ENCODE measurements at places on chromosomes 13 and 19.

- DNase-seq = no peak
Observed at GRCh38 chr19:44947041-44947581, 1.3 kb downstream of the APOC2 start.

DNA sequence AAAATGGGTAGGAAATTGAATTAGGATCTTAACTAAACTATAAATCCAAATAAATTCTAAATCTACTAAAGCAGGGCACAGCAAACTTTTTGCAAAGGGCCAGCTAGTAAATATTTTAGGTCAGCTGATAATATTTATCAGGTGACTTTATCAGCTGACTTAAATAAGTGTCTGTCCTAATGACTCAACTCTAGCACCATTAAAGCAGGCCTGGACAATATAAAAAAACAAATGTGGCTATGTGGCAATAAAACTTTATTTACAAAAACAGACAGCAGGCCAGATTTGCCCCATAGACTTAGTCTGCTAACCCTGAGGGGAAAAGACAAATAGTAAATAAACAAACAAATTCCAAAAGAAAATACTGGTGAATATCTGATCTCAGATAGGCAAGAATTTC is 27.7 kb upstream of the DOCK9 start:
- DNase-seq = no peak

DNA sequence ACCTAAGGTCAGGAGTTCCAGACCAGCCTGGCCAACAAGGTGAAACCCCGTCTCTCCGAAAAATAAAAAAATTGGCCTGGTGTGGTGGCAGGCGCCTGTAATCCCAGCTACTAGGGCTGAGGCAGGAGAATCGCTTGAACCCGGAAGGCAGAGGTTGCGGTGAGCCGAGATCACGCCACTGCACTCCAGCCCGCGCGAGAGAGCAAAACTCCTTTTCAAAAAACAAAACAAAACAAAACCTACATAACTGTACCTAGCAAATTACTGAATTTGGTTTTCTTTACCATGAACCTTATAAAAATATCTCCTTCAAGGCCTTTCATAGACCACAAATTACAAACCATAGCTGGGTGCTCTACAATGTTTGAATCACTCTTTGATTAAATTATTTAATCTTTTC is 760 bp downstream of the ZNF91 start:
- peak; percentile 35 for DNase-seq

GRCh38 chr13:43088093-43088511 is 64.7 kb downstream of the DNAJC15 start:
- no peak for DNase-seq

DNA sequence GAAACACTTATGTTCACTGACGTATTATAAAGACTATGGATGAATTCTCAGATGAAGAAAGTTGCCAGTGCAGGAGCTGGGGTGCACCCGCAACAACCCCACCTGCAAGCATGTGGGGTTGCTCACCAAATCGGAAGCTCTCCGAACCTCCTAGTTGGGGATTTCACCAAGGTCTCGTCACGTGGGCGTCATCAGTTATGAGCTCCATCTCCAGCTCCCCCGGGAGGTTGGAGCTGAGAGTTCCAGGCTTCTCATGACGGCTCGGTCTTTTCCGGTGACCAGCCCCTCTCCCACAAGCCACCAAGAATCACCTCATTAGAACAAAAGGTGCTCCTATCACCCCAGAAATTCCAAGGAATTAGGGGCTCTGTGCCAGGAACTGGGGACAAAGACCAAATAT is 46.1 kb upstream of the TUBGCP3 start:
- DNase-seq = no peak

DNA sequence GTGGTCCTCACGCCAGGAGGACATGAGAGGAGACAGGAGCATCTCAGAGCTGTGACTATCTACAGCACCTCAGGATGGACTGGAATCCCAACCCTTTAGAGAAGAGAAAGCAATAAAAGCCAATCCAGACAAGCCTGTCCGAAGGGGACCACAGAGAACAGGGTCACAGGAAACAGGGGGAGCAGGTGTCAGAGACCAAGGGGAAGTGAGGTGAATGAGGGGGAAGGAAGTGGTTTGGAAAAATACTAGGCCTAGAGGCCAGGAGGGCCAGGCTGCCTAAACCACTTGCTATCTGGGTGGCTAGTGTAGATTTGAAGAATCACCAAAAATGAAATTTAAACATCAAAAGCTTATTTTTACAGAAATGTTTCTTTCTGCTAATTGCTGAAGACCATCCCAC is 16.2 kb downstream of the TMTC4 start:
- no peak for DNase-seq

DNA sequence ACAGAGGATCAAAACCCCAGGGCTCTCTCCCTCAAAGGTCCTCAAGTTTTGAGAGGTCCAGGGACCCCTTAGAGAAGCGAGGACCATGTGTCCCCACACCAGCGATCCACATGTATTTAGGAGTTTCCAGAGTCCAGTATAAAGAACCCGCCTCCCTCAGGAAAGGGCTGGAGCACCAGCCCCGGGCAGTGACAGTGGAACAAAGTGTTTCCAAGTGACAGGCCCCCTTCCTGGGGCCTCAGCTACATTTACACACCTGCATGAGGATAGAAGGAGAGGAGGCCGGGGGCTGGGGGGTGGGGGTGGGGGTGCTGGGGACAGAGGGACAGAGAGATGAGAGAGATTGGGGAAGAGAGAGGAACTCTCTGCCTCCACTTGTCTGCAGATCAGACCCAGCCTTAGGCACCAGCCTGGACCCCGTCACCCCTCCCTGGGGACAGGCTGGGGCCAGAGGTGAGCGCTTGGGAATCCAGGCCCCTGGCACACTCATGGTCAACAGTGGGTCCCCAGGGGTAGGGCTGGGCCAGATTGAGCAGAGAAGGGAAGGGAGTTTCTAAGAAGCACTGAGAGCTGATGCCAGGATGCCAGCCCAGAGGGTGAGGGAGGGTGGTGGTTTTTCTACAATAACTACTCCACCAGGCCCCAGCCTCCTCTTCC is 802 bp downstream of the BCAM start:
- no peak for DNase-seq

Data from activated naive CD4-positive, alpha-beta T cell treated with anti-CD3 and anti-CD28 coated beads, Interleukin-2, amount 50 U/mL, for 16 hours (primary cell).